ENCODE measurements at places on chromosomes 3 and 15.

DNA sequence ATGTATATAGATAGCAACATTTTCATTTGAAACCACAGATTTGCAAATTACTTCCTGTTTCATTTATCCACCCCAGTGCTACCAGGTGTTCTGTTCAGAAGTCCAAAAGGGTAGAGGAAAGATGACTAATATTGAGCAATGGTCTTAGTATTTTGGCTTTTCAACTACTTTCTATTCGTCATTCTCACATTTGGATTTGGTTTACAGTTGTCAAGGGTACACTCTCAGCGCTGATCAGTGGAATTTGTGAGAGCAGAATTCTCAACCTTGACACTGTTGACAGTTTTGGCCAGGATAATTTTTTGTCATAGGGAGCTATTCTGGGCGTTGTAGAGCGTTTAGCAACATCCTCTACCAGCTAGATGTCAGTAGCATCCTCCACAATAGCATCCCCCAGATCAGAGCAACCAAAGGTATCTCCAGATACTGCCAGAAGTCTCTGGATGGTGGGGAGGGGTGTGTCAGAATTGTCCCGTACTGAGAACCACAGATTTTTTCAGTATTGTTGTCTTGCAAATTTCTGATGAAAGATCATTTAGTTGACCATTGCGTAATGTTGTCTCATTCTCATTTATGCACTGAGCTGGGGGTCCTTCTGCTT is 4.2 kb downstream of the HMCES start:
- no peak for DNase-seq

DNA sequence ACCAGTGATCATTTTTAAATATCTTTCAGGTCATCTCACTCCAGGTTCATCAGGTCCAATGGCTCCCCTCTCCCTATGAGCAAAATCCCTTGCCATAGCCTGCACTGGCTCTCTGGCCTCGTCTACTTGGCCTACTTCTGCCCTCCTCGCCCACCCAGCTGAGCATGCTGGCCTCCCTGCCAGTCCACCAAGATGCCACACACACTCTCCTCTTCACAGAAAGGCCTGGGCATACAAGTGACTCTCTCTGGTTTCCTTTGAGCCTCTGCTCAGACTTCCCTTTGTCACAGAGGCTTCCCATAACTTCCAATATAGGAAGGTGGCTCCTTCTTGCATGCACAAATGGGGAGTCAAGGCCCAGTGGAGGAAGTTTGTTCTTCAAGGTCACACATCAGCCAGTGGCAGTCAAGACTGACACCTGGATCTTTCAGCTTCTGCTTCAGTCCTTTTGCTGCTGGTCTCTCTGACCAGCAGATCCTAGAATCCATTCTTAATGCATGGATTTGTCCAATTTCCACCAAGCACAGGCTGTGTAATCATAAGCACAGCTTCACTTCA is 223.2 kb upstream of the HES1 start:
- DNase-seq: no peak

DNA sequence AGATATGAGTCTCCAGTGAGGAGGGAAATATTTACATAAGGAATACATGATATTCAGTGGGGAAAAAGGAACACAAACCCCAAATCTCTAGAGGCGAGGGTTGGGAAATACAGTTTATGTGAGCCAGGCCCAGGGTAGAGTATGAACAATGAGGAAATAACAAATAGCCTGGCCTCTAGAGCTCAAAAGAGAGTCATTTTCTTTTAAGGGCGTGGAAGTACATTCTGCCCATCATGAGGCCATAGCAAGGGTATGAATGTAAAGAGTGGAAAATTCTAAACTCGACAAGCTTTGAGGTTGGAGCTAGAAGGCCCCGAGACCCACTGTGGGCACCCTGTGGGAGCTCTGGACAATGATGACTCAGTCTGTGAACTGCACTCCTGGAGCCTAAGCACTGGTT is 27.8 kb upstream of the IGF2BP2 start:
- DNase-seq: no peak

- no peak for DNase-seq
Observed at GRCh38 chr15:100713163-100713867, 110.9 kb downstream of the ASB7 start.

- no peak for DNase-seq
Observed at GRCh38 chr15:69498282-69498681, 45.7 kb downstream of the RPLP1 start.

GRCh38 chr3:40044487-40044886 is 235.1 kb downstream of the MYRIP start:
- no peak for DNase-seq

GRCh38 chr3:153026026-153026425 is 136.0 kb upstream of the RAP2B start:
- no peak for DNase-seq
